Mammary epithelial cell (primary cell): ENCODE measurements at places on chromosomes 5 and 9. TPM values are rescaled to one million over a fixed set of nuclear protein-coding genes. Genes with fewer than 3 reads are reported as not detected.

The HRCT1 gene
- total RNA-seq, result 0.59 and 1.6 TPM in 2 replicates

The SAPCD2 gene
- total RNA-seq, result 1.0 TPM

The FAM81B gene
- not detected in 2 replicates for total RNA-seq

The ZNF608 gene
- total RNA-seq, result 6.9 and 7.0 TPM in 2 replicates

The GRM6 gene
- not detected for total RNA-seq
